Cardiac fibroblast (primary cell): ENCODE measurements at places on chromosomes 2 and 18.

GRCh38 chr2:237693291-237693994, 66.1 kb downstream of the LRRFIP1 start:
- DNase-seq = peak; percentile 86

GRCh38 chr2:12432985-12433625, 283.6 kb upstream of the TRIB2 start:
- DNase-seq = no peak

- DNase-seq = peak; percentile 84
These were observed 60.1 kb downstream of the SPIRE1 start for GRCh38 chr18:12597760-12598159.

DNA sequence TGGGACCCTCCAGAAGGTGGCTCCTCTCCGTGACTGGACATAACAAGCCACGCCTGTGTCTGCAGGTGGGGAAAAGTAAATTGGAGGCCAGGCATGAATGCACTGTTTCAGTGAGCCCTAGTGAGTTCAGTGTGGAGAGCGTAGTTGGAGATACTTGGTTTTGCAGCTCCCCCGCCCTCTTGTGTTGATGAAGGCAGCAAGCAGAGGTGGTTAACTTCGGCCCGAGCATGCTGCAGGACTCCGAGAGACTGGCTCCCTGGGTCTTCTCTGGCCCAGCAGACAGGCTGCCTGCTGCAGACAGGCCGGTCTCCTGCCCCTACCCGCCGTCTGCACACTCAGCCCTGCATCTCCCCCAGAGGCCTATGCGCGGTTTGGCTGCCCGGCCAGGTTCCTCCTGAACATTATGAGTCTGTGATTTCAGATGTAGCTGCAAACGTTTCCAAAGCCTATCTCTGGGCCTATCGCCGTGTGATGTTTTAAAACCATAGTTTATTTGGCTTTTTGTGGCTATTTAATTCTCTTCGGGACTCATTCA, 102.4 kb downstream of the LDLRAD4 start:
- DNase-seq = no peak

DNA sequence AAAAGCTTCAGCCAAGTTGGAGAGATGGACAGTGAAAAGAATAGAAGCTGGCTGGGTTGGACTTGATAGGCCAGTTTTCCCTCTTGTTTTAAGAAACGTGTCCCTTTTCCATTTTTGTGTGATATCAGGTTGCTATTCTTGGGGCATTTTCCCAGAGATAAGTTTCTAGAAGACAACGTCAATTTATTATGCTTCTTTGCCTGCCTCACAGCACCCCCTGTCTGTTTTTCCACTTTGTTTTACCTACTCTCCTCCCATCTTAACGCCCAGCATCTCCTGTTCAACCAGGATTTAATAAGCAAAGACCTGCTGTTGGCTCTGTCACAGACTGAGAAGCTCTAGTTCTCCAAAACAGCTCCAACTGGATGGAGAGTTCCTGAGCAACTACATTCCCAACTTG, 317.8 kb upstream of the ZNF521 start:
- peak; percentile 12 for DNase-seq

GRCh38 chr2:235191978-235192377, 240.2 kb downstream of the SH3BP4 start:
- peak; percentile 12 for DNase-seq

GRCh38 chr2:120861576-120862191, 126.0 kb downstream of the GLI2 start:
- no peak for DNase-seq

- DNase-seq = peak; percentile 84
These were observed 20.5 kb upstream of the RPL37A start for GRCh38 chr2:216478151-216478550.

- peak; percentile 54 for DNase-seq
These were observed 9.8 kb downstream of the RIOK3 start for GRCh38 chr18:23462876-23463275.

GRCh38 chr18:63299837-63300745, 19.5 kb downstream of the BCL2 start:
- peak; percentile 18 for DNase-seq

DNA sequence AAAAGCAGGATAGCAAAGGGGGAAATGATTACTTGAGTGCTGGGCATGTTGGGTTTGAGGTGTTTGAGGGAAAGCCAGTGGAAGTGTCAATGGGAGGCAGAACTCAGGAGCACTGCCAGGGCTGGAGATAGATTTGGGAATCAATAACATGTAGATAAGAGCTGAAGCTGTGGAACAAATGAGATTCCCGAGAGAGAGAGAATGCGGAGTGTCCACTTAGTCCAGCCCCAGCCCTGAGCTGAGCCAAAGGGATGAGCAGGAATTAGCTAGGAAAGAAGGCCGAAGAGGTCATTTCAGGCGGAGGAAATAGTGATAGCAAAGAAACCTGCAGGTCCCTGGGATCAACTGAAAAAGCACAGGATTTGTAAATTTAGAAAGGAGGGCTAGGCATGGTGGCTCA, 21.2 kb upstream of the YES1 start:
- DNase-seq = no peak

- DNase-seq = no peak
These were observed 282.7 kb downstream of the SRBD1 start for GRCh38 chr2:45328264-45328870.

GRCh38 chr18:54720620-54721019, 107.7 kb upstream of the RAB27B start:
- DNase-seq = no peak

GRCh38 chr2:64657411-64657810, 3.7 kb upstream of the SERTAD2 start:
- no peak for DNase-seq

DNA sequence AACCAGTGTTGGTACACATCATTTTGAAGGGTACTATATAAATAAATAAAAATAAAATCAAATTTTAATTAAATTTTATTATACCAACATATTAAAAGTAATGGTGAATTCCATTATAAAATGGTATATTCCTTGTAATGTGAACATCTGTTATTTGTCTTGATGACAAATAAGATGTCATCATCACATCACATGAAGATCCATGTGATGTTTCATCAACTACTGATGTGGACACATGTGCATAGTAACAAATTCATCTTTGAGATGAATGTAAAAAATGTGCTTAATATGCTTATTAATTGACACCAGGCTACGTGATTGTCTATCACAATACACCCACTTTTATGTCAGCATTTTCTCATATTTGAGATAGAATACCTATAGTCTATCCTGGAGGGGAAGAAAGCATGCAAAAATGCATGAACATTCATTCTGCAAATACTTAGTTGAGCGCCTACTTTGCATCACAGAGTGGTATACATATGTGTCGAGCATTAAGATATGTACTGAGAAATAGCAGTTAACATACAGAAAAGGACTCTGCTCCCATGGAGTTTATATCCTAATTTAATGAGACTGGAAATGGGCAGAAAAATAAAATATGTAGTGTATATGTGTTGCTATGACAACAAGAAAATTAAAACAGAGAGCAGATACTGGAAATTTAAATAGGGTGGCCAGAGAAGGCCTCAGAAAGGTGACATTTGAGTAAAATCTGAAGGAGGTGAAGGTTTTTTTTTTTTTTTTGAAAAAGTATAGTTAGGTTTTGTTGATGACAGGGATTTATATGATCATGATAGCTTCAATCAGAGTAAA, 281.1 kb downstream of the ARHGAP15 start:
- DNase-seq = no peak

GRCh38 chr2:171178993-171179392, 18.3 kb upstream of the TLK1 start:
- DNase-seq = no peak

DNA sequence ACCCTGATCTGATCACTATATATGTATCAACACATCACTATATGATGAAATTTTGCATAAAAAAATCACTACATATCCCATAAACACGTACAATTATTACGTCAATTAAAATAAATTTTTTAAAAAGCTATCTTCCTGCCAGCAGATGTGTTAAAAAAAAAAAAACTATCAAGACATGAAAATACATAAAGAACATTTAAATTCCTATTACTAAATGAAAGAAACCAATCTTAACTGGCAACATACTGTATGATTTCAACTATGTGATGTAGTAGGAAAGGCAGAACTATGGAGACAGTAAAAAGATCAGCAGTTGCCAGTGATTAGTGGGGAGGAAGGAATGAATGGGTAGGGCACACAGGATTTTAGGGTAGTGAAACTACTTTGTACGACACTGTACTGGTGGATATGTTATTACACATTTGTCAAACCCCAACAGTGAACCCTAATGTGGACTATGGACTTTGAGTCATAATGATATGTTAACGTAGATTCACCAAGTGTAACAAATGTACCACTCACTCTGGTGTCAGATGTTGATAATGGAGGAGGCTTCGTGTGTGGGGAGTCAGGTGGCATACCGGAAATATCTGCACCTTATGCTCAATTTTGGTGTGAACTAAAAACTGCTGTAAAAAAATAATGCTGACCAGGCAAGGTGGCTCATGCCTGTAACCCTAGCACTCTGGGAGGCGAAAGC, 27.4 kb downstream of the USP34 start:
- DNase-seq = no peak

- DNase-seq = no peak
These were observed 233.0 kb downstream of the ALK start for GRCh38 chr2:29688429-29688828.

- DNase-seq = peak; percentile 47
These were observed 19.0 kb downstream of the INO80C start for GRCh38 chr18:35478520-35479435.

GRCh38 chr2:213125646-213126347, 25.6 kb downstream of the IKZF2 start:
- DNase-seq = peak; percentile 66

DNA sequence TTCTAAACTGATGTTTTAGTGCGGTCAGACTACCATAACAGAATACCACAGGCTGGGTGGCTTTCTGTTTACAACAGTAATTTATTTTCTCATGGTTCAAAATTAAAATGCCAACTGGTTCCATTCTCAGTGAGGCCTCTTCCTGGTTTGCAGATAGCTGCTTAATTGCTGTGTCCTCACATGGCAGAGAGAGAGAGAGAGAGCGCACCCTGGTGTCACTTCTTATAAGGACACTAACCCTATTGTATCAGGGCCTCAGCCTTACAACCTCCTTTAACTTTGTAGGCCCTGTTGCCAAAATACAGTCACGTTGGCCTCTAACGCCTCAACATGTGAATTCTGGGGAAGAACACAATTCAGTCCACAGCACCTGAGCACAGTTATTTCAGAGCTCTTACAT, 37.5 kb upstream of the ZNF385B start:
- DNase-seq = peak; percentile 34

DNA sequence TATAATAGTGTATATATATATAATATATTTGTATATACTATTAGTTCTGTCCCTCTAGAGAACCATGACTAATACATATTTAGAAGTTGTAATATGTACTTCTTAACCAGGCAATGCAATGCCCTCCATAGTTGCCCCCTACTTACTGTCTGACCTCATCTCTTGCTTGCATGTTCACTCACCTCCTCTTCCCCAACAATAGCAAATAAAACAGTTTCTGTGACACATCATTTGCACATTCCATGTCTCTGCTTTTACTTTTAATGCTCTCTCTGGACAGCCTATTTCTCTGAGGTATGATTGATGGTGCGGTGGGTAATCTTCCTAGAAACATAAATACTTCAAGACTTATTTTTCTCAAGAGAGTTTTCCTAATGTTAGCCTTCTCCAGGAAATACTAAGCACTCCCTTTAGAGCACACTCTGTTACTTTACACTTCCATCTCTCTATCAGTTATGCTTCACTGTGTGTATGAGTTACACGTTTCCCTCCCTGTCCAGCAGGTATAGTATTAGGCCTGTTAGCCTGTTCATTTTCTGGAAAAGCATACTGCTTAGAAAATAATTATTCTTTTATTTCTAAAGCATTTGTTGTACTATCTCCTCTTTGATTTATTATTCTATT, 295.6 kb upstream of the LRATD1 start:
- no peak for DNase-seq

DNA sequence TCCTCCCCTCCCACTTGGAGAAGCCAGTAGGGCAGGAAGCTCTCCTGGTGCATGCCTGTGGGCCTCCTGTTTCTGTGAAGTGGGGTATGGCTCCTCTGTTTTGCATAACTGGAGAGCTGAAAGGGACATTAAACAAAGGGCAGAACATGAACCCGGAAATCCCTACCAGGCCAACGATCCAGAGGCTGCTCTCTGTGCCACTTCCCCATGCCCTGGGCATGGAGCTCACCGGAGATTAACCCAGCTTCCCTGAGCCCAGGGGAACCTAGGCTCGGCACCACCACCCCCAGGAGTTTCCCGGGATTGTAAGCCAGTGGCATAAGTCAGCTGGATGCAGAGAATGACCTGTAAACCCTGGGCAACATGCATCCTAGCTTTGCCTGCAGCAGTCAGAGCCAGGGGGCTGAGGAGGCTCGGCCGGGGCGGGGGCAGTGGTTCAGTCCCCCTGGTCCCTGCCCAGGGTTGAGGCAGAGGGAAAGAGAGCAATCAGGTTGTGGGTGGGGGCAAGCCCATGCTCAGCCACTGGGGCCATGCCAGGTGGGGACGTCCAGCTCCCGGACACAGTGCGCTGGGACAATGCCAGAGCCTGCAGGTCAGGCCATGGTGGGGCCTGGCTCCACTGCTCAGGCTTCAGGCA, 49.5 kb downstream of the TIMM21 start:
- DNase-seq = no peak
